Hindlimb muscle (tissue), 1 donor: ENCODE measurements at places on chromosomes 16 and 17. TPM values are rescaled to one million over a fixed set of nuclear protein-coding genes. Genes with fewer than 3 reads are reported as not detected.

DNA sequence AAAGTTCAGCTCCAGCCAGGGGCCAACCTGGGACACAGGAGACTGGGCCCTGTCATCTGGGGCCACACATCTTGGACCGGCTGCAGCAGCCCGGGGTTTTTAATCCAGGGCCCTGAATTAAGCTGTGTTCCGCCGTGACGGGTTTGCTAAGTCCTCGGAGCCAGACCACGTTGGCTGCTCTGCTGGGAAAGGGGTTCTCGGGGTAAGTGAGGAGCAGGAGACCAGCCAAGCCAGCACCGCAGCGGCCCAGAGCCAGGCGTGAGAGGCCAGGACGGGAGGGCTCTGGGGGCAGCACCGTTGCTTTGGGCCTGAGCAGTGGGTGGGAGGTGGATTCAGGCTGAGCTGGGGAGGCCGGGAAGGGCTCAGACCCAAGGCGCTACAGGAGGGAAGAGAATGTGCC, 31.3 kb upstream of the CBX4 start:
- no peak for DNase-seq

DNA sequence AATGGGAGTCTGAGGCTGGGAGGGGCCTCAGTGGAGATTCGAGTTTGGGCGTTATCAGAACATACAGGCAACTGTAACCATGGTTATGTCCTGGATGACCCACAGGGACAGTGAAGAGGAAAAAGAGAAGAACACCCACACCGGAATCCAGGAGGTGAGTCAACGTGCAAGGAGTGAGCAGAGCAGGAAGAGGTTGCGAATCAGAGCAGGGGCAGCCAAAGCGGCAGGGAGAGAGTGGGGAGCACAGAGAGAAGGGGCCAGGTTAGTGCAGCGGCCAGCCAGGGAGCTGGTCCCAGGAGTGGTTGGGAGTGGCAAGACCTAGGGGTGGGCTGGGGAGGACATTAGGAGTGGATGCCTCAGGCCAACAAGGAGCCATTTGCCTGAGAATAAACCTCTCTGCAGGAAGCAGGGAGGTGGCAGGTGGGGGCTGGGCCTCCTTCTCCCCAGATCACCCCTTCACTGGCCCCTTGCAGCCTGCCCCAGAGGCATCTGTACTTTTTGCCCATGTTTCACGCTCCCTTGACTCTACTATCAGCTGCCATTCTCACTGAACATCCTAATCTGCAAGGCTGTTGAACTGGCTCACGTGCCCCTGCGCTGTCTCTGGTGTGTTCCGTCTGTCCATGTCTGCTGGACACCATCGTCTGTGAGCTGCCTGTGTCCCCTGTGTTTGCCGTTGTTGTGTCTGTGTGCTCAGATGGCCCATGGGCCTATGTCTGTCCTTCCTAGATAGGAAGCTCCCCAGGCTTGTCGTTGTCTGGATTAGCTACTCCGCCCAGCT, 5.1 kb downstream of the KRT13 start:
- DNase-seq = no peak

CARD14 gene
- polyA plus RNA-seq = 1.1 TPM

- DNase-seq = no peak
These were observed 59.4 kb downstream of the TMEM114 start for GRCh38 chr16:8530752-8531384.
